GM23338 (cell line): ENCODE measurements at places on chromosomes 3 and 15. TPM values are rescaled to one million over a fixed set of nuclear protein-coding genes. Genes with fewer than 3 reads are reported as not detected.

Gene TRH
- total RNA-seq: 0.28 TPM in 1 of 2 replicates, not detected in the other

GRCh38 chr3:87982421-87982820 is 76.4 kb downstream of the CGGBP1 start:
- no peak for DNase-seq

- no peak for DNase-seq
These were observed 342.2 kb upstream of the TPRG1 start for GRCh38 chr3:188829576-188829975.

- no peak for DNase-seq
These were observed 14.1 kb upstream of the CCR4 start for GRCh38 chr3:32937331-32937730.

DNA sequence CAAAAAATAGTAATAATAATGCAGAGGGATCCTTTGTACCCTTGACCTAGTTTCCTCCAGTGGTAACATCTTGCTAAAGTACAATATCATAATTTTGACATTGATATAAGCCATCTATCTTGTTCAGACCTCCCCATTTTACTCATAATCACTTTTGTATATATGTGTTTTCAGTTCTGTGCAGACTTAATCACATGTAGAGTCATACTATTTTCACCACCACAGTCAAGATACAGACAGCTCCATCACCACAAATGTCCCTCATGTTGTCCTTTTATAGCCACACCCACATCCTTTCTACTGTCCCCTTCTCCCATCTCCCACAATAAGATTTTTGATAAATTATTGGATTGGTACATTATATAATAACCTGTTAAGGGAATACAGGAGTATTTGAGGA is 25.4 kb downstream of the ZNF609 start:
- no peak for DNase-seq
